ENCODE measurements at places on chromosomes 5 and 9. TPM values are rescaled to one million over a fixed set of nuclear protein-coding genes. Genes with fewer than 3 reads are reported as not detected.
A peak's percentile ranks its signal among the peaks of the same experiment; 100 is the strongest.

DNA sequence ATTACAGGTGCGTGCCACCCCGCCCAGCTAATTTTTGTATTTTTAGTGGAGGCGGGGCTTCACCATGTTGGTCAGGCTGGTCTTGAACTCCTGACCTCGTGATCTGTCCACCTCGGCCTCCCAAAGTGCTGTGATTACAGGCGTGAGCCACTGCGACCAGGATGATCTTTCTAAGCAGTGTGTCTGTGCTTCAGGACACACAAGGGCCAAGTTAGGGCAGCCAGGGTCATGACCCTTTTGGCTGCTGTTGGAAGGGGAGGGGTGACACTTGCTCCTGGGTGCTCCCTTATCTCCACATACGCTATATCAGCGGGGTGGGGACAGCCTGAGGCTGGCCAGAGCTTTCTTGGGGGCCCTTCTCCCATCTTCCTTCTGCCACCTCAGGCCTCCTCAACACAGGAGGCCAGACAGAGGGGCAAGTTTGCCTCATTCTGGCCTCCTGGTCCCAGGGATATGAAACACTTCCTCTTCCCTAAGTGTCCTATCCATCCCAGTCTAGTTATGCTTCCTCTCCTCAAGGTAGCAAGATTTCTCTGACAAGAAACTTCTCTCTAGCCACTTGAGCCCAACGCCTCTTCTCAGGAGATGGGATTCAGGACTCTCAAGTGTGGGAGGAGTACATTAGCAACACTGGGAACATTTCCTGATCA lies 1.9 kb upstream of the ZNF79 start:
- DNase-seq, result no peak

DNA sequence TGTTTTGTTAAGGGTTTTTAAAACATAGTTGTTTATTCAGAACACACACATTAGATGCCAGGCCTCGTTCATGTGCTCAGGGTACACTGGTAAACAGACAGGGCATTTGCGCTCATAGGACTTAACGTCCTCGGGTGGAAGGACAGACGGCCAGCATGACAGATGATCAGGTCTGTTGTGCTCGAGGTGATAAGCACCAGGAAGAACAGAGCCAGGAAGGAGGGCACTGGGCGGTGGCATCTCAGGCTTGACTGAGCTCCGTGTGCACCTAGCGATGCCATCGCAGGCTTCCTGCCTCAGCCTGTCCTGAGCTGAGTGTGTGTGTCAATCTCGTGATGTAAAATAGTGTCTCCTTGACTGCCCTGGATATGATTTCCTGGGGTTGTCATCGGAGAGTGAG lies 96.5 kb downstream of the EHMT1 start:
- no peak for DNase-seq

The STPG3 gene
- 0.54 TPM for total RNA-seq

- peak; percentile 58 for DNase-seq
These were observed 33.0 kb upstream of the ARHGAP26 start for GRCh38 chr5:142737179-142737578.

The IL5 gene
- total RNA-seq, result not detected

The GPR150 gene
- 0.54 TPM for total RNA-seq

The CARD9 gene
- total RNA-seq, result 23.4 TPM

The SPINK6 gene
- total RNA-seq, result not detected

DNA sequence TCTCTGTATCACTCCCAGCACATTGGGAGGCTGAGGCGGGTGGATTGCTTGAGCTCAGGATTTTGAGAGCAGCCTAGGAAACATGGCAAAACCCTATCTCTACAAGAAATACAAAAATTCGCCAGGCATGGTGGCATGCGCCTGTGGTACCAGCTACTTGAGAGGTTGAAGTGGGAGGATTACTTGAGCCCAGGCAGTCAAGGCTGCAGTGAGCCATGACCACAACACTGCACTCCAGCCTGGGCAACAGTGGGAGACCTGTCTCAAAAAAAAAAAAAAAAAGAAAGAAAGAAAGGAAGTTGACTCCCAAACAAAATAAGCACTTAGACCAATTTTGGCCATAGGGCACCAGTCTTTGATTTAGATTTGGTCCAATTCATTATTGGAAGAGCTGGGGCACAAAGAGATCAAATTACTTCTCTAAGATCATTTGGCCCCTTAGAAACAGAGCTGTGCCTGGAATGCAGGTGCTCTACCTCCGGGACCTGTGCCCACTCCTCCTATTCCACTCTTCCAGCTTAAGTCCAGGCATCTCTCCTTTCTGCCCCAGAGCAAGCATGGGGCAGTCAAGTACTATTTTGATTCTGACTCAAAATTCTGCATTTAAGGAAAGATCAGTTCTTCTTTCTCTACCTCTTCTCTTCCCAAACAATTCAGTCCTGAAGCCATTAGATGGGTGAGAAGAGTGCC lies 59.0 kb downstream of the ALDH7A1 start:
- DNase-seq, result no peak

DNA sequence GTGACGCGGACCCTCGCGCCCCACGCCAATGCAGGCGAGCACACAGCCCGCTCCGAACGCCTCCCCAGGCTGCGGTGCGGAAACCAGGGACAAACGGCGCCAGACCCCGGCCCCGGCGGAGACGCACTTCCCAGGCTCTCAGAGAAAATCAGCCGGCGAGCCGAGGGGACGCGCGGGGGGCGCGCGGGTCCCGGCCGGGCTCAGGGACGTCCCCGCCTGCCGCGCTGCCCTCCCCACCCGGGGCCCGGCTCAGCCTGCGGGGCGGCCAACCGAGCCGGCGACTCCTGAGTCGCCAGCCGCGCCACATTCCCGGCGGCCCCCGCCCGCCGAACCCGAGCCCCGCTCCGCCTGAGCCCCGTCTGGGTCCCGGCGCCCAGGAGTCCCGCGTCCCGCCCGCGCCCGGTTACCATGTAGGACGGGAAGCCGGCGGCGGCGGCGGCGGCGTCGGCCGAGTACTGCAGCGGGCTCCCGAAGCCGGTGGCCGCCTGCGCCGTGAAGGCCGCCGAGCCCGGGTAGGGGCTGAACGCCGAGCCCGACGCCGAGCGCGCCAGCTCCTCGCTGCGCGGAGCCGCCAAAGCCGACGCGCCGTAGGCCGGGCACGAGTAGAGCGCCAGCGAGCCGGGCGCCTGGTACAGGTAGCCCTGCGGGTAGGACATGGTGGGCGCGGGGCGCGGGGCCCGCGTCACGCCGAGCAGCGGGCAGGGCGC lies 566 bp downstream of the IRX2 start:
- no peak for DNase-seq

The C9 gene
- not detected for total RNA-seq

The ORM2 gene
- total RNA-seq, result not detected

The KIF20A gene
- total RNA-seq, result 2.4 TPM

DNA sequence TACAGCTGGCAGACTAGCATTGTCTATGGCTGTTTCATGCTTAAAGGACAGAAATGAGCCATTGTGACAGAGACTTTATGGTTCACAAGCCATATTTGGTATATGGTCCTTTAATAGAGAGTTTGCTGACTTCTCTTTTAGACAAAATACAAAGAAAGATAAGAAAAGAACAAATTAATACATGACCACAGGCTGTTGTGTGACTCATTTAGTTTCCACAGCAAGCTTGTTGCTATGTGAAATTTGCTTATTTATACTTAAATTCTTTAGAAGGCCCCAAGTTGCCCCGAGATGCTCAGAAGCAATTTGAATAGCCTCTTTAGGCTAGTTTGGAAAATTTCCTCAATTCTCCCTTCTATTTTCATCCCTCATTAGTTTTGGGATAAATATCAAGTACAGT lies 315.3 kb upstream of the RPS23 start:
- DNase-seq, result no peak

The TPD52L3 gene
- not detected for total RNA-seq

- DNase-seq, result no peak
These were observed 6.4 kb downstream of the ADAMTS6 start for GRCh38 chr5:65475336-65475735.

DNA sequence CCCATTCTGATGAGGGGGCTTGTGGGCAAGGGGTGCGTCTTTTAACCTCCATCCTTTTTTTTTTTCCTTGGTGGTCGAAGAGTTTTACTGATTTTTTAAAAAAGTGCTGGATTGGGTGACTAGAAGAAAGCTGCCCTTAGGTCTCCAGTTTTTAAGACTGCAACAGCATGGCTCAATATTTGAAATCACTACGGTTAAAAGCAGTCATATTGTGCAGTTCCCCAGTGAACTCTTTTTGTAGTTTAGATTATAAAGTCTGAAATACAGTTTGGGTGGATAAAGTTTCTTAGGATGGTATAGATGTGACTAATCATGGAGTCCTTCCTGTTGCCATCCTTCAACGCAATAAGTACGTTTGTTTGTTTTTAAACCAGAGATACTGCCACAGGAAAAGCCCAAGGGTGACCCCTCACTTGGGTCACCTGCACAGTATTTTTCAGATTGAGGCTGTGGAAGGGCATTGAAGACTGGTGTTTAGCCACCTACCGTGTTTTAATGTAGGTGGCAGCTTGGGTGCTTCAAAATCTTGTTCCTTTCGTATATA lies 520 bp upstream of the DHFR start:
- DNase-seq, result no peak

GRCh38 chr5:7781899-7782298 lies 69.0 kb downstream of the CFAP90 start:
- no peak for DNase-seq

DNA sequence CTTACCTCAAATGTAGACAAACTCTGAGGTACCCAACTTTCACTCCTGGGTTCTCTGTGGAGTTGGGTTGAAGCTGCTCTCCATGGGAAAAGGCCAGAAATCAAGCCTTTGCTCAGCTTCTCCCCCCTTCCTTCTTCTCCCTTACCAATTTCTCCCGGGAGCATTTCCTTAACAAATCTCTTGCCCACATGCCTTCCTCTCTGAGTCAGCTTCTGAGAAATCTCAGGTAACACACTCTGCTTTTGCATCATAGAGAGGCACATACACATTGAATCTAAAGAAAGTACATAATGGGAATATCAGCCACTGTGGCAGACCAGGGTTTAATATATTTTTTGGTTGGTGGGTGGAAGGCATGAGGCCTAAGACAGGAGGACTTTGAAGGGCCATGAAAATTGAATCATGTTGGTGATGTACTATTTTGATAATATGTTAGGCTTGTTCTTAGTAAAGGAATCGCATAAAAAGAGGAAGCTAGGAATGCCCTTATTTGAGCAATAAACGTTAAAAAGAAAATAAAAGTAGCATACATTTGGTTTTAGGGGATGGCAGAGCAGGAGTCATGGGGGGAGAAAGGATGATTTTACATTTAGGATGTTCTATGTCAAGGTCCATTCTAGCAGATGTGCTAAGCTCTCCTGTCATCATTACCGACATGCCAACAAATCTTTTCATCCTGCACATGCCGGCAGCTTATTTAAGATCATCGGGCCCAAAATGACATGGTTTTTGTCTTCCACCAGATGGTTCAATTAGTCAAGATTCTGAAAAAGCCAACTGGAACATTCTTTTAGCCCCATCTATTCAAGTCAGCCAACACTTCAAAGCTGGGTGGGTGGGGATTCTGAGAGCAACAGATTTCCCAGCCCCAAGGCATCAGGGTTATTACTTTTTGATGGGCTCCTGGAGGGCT lies 199.5 kb upstream of the CLINT1 start:
- DNase-seq, result no peak

The ZNF474 gene
- 3.2 TPM for total RNA-seq

- DNase-seq, result no peak
These were observed 177.8 kb downstream of the GABBR2 start for GRCh38 chr9:98530806-98531386.

The ANKRD31 gene
- under 0.01 TPM for total RNA-seq

DNA sequence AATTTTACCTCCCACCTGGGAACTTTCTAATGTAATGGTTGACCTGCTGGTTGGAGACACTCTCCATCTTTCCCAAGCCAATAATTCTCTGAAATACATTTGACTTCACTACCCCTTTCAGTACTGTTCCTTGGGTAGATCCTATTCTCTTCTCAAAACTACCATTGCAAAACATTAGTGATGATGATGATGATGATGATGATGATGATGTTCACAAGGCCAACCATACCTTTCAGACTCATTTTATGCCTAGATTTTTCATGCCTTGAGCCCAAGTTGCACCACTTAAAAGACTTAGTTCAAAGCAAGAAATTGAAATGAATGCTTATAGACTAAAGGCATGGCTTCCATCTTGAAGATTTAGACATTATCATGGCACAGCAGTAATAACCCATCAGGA lies 1141.1 kb upstream of the DMAC1 start:
- DNase-seq, result no peak

The HSDL2 gene
- total RNA-seq, result 17.0 TPM

DNA sequence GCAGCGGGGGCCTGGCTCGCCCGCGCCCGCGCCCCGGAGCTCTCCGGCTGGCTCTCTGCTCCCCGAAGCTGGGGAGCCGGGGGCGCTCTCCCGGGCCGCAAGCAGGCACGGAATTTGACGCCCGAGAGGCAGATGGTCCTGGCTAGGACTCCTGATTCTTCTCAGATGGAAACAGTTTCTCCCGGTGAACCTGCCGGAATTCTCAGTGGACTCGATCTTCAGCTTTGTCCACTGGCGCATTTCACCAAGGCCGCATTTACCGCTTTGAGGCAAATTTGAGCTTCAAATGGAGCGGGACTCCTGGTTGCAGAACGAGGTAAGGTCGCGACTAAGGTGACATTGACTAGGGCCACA lies 305.7 kb upstream of the KCNN2 start:
- no peak for DNase-seq

DNA sequence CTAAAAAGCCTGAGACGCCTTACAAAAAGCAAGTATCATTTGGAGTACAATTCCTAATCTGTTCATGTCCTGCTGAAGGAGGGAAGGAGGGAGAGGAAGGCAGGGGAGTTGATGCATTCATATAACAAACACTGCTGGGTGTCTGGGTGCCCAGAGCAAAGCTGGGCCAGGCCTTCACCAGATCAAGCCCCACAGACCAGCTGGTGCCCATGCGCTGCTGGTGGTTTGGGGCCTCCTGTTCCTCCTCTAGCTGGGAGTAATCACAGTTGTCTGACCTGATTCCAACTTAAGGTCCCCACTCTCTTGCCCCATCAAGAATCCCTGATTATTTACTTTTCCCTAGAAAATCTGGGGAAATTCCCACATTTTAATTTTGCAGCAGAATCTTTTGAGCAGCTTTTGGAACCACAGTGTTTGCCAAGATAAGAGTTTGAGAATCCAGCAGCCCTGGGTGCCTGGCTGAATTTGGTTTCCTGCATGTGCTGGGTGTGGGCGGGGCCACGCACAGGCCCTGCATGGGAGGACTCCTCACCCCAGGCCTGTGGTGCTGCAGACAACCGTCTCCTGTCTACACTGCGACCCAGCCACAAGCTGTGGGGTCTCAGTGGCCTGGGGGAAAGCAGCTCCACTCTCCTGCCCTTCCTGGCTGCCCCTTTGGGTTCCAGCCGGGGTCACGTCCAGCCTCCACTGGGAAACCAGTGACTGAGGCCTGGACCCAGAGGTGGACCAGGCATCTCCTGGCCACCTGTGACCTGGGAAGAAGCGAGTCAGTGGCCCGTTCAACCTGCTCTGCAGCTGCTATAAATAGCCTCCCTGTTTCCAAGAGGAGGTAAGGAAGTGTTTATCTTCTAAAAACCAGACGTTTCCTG lies 47.5 kb downstream of the NEURL1B start:
- DNase-seq, result peak; percentile 73

The FCN2 gene
- total RNA-seq, result not detected

GRCh38 chr5:173056783-173057061 lies 570 bp downstream of the CREBRF start:
- no peak for DNase-seq

DNA sequence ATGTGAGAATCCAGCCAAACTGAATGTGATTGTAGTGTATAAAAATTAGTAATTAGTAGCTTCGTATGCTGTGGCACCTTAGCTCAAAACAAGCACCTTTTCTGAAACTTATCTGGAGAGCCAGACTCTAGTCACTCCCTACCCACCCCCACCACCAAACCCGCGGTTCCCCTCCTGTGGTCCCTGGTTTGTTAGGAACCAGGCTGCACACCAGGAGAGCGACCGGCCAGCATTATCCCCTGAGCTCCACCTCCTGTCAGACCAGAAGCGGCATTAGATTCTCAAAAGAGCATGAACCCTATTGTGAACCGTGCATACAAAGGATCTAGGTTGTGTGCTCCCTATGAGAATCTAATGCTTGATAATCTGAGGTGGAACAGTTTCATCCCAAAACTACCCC lies 498.6 kb downstream of the CHSY3 start:
- no peak for DNase-seq
